ENCODE measurements at places on chromosomes 4 and X.
A peak's percentile ranks its signal among the peaks of the same experiment; 100 is the strongest.

GRCh38 chr4:189409158-189409557 lies 531.5 kb upstream of the FRG1 start:
- no peak for DNase-seq

DNA sequence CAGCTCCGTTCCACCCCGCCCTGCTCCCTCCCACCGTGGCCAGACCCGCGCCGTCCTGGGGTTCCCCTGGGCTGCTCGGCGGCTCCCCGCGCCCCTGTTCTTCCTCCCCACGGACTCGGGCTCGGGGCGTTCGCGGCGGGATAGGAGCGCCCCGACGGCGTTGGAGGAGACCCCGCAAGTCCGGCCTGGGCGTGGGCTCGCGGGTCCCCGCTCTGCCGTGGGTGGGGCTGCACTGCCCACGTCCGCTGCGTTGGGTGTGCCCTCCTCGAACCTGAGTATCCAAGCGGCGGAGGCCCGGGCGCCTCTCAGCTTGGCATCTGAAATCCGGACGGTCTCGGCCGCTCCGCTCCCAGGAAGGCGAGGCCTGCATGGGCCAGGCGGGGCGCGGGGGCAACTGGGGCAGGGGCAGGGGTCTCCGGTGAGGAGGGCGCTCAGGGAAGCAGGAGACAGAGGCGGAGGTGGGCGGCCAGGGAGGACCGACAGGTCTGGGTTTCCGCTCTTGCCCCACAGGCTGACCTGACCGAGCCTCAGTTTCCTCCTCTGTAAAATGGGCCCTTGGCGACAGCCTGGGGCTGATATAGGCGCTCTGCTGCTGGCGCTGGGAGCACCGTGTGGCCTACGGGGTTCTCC lies 12.0 kb upstream of the NAT8L start:
- no peak for DNase-seq

- no peak for DNase-seq
These were observed 8.4 kb downstream of the UBE2K start for GRCh38 chr4:39706334-39706733.

DNA sequence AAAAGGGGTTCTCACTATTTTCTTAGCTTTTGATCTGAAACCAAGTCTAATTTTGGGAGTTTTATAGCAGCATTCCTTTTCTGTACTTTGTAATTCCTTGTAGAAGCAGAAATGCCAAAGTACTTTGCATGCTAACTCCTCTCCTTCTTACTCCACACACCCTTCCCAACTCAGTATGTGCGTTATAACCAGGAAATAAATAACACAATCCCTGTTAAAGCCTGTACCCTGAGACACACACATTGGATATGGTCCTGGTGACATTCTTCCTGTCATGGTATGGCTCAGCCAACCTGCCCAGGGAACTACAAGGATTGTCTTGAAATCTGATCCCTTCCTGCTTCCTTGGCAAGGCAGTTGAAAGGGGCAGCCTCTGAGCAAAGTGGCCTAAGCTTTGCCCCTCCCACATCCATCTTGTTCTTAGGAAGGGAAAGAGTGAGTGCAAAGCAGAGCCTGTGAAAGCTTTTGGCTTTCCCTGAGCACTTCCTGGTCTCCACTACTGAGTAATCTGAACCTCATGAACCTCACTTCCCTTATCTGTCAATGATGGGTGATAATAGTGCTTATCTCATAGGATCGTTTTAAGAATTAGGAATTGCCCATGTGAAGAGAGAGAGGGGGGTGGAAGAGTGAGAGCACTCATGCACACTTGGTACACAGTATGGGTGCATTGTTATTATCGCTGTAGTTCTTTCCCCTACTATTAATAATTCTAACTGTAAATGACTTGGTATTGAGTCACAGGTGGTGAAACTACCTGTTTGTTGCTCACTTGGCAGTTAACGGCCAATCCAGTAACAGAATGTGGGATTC lies 109.3 kb downstream of the AFF2 start:
- DNase-seq, result no peak

DNA sequence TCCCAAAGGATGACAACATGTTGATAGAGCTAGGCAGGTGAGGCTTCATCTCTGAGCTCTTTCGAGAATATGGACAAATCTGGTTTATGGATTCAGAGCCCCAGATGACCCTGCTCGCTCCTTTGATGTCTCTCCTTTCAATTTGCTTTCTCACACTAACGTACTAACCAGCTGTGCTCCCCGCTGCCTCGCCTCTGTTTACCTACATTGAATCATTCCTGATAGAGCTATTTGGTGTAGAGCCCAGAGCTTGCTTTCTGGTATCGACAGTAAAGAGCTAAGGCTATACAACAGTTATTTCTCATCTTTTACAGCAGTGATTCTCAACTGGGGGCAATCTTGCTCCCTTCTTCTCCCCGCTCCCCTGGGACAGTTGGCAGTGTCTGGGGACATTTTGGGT lies 8.9 kb upstream of the PHKA2 start:
- no peak for DNase-seq

- DNase-seq, result no peak
These were observed 61.7 kb upstream of the RELL1 start for GRCh38 chr4:37747772-37748330.

GRCh38 chr4:153582954-153583702 lies 101.0 kb upstream of the TLR2 start:
- no peak for DNase-seq

DNA sequence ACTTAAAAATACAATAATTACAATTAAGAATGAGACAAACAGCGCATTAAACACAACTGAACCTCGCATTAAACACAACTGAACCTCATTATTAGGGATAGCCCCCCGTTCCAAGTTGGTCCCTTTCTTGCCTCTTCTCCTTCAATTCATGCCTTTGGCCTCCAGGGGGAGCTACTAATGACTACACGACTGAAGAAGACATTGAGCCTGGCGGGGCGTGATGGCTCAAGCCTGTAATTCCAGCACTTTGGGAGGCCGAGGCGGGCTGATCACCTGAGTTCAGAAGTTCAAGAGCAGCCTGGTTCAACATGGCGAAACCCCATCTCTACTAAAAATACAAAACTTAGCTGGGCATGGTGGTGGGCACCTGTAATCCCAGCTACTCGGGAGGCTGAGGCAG lies 56.4 kb upstream of the NWD2 start:
- peak; percentile 0 for DNase-seq

DNA sequence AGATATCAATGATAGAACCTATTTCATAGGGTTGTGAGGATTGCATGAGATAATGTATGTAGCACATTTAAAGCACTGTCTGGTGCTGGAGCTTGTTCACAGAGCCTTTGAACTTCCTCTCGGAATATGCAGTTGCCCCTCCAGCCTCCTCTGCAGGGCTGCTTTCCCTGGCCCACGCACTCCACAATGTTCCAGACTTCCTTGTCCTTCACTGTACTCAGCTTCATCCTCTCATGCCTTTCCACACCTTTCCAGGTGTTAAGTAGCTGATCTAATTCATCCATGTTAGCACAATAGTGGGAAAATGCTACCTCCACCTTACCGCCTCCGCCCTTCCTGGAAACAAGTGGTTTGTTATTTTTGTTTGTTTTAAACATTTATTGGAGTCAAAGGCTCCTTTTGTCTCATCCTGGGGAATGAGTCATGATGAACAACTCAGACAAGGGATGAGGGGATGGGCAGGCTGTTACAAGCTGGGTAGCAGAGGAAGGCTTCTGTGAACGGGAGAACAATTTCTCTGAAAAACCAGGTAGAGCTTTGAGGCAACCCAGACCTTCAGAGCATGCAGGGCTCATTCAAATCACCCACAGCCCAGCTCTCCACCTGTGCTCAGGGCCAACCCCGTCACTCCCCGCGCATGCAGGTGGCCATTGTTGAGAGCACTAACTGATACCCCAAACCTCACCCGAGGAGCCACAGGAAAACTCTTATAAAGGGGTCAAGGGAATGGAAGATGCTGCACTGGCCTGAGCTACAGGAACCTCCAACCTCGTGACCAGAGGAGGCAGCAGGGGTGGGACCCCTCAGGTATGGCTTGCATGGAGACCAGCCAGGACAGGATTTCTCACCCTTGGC lies 84.9 kb upstream of the TBL1X start:
- DNase-seq, result peak; percentile 18

DNA sequence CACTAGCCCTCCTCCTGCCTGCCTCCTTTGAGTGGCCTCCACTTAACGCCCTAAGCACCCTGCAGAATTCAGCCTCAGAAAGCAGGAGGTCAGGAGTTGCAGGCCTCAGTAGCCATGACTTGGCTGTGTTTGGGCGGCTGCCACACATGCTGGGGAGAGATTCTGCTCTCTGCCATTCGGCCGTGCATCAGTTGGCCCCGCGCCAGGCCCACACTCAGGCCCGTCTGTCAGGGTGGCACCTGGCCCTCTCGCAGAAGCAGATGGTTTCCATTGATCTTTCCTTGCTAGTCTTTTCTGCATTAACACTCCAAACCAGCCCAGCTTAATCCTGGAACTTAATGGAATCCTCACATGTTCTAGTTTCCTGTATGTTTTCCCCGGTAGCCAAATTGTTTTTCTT lies 30.7 kb upstream of the ATP6AP2 start:
- peak; percentile 88 for DNase-seq

DNA sequence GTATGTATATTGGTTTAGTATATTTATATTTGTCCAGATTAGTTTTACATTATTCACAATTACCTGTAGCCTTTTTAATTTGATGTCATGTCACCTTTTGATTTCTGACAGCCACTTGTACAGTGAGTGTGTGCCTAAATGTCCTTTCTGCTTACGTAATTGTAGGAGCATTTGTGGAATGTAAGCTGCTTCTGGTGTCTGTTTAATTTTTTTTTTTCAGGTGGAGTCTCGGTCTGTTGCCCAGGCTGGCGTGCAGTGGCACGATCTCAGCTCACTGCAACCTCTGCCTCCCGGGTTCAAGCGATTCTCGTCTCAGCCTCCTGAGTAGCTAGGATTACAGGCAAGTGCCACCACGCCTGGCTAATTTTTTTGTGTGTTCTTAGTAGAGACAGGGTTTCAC lies 91.2 kb upstream of the XAGE2 start:
- DNase-seq, result no peak

DNA sequence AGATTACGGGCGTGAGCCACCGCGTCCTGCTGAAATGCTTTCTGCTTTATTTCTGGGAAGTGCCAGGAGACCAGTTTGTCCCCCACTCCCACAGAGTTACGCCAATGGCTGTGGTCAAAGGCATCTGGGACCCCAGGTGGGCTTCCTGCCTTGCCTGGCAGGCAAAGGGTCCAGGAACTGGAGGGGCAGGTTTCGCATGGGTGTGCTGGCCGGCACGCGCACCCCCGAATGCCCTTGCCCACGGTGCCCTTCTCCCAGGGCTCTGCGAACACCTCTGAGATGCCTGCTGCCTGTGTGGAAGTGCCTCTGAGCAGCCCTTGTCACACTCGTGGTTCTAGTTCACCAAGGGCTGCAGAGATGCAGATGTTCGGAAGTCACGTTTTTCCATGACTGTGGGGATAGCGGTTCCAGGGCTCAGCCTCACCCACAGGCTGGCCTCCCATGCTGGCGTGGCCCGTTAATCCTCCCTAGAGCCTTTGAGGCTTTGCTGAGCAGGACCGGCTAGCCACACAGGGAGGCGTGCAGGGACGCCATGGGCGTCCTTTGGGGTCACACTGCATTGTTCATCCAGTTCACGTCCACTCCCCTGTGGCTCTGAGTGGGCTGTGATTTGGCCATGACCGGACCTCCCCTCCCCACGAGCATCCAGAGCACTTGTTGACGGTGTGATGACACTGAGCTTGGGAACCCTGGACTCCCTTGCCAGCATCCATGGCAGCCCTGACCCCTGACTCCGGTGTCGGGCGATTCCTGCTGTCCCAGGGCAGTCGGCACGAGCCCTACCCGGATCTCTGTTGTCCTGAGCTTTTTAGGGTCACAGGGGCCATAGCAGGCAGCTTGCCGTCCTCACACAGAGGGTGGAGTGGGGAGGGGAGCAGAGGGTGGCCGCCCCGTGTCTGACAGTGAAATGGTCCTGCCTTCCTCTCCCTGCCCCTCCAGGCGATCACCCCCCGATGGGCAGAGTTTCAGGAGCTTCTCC lies 12.7 kb upstream of the ADD1 start:
- DNase-seq, result no peak

- no peak for DNase-seq
These were observed 649.1 kb downstream of the GRID2 start for GRCh38 chr4:92952897-92953296.

DNA sequence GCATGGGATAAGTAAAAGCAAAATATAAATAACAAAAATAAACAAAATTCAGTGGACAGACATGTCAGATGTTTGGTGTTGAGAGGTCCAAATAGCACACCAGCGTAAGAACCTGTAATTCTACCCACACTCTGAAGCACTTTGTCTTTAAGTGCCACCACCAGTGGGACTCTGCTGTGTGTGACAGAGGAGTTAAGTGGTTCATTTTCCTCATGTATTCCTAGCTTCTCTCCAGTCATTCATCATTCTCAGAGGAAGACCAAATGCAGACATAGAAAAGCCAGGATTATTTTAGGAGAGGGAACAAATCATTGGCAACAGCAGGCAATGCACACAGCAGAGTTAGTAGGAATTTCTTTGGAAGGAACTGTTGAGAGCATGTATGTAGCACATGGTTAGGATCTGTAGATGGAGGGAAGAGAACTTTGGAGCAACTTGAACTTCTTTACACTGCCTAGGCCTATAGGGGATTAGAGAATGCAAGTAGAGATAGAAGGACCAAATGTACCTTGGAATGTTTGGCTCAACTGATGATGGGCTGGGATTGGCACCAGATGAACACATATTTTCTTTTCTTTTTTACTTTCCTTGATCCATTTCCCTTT lies 43.0 kb upstream of the ARHGAP24 start:
- no peak for DNase-seq

DNA sequence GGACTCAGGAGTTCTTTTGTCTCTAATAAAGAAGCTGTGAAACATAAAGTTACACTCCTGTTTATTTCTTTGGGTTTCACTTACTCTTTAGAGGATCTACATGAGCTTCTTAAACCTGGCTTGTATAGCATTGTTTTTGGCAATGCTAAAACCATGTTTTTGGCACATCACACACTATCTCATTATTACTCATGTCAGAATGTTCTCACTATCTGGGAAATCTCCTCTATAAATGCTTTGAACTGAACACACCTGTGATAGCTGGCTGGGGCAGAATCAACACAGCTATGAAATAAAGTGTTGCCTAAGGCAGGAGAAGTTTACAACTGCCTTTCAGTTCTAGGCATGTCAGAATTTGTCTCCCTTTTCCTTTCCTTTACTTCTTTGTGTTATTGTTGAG lies 52.6 kb downstream of the SULT1B1 start:
- no peak for DNase-seq

DNA sequence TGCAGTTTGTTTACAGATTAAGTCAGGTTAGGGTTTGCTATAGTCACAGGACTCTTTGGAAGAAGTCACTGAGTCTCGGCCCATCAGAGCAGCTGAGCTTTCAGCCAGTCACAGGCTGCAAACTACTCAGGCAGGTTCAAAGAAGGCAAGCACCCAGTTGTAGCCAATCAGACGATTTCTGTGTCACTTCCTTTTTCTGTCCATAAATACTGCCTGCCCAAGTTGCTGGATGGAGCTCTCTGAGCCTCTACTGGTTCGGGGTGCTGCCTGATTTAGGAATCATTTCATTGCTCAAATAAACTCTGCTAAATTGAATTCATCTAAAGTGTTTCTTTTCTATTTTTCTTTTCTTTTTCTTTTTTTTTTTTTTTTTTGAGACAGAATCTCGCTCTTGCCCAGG lies 7.3 kb upstream of the SH3BP2 start:
- DNase-seq, result no peak
